Activated T-cell treated with anti-CD3 and anti-CD28 coated beads, Interleukin-2, amount 50 U/mL, for 24 hours (primary cell): ENCODE measurements at places on chromosomes 6 and 20.

DNA sequence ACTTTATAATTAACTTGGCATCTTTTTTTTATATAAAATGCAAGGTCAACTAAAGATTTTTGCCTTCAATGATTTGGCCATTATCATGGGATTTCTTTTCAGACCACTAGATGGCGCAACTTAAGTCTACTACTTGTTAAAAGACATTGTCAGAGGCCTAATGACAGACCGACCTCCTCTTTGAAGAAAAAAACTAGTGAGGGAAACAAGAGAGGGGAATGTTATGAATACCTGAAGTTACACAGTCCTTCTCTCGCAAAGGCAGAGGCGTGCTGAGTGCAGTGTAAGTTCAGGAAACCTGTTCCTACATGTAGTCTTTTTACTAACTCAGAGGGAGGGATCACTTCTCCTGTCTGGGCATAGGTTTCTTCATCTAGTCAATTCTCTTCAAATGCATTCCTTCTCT, 9.3 kb downstream of the TRAPPC3L start:
- DNase-seq = no peak

- no peak for DNase-seq
These were observed 91.1 kb upstream of the PTPN1 start for GRCh38 chr20:50418890-50419642.

- peak; percentile 75 for DNase-seq
These were observed 197.4 kb upstream of the KCNG1 start for GRCh38 chr20:51220293-51220706.

DNA sequence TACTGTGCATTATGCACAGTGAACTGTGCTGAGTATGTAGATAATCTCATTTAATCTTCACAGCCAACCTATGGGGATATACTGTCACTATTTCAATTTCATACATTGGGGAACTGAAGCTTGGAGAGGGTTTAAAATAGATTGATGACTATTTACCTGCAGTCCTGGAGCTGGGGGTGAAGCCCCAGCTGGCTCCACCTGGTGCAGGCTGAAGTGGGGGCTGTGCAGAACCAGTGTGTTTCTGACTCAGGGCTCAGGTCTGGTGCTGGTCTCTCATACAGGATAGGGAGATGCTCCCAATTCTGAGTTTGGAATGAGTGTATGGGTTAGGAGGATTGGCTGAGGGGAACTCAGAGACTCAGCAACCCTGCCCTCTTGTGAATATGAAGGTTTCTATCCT, 176.1 kb upstream of the CEP162 start:
- no peak for DNase-seq

DNA sequence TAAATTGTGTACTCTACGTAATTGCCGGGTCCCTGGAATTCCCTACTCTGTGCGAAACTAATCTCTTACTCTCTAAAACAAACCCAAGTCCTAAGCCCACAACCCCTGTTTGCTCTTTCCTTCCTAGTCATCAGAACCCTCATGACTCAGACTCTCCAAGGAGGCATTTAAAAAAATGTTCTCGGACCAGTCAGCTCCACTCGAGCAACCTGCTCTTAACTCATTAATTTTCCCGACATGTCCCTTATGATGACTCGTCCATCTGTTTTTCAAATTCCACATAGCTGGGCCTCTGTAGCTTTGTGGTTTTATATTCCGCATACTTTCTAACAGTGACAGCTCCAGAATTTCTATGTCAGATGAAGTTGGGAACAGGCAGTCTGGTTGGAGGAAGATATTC, 2.6 kb upstream of the MUC22 start:
- DNase-seq = no peak

- no peak for DNase-seq
These were observed 541.2 kb downstream of the QKI start for GRCh38 chr6:163955756-163956155.

DNA sequence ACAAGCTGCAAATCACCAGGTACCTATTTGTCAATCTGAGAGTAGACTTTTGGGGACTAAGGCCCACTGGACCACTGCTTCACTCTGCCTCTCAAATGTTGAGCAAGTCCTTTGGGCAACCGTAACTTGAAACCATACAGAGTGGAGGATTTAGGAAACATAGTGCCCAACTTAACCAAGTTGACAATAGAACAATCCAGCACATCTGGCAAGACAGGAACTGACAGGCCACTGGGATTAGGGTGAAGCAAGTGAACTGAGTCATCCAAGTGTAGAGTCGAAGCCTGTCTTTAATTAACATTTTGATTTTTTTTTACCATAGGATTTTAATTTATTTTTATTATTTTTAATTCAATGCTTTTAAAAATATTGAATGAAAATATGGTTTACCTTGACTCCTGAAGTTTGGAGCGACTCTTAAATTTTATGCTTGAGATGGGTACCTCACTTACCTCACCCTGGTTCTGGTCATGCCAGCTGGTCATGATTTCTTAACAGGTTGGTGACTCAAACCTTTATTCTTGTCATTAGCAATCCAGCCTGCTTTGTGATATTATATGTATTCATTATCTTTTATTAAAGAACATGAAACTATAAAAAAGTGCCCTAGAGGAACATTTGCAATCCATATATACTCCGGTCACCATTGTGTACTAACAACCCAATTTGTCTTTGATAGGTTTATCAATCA, 312.1 kb upstream of the DEFB112 start:
- DNase-seq = no peak

DNA sequence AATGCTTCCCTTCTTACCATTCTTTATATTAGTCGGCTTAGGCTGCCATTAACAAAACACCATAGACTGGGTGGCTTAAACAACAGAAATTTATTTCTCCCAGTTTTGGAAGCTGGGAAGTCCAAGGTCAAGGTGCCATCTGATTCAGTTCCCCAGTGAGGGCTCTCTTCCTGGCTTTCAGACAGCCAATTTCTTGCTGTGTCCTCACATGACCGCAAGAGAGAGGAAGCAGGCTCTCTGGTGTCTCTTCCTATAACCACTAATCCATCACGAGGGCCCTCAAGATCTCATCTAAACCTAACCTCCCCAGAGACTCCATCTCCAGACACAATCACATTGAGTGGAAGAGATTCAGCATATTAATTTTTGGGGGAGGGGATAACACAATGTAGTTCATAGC, 193.0 kb upstream of the SGK1 start:
- DNase-seq = no peak

DNA sequence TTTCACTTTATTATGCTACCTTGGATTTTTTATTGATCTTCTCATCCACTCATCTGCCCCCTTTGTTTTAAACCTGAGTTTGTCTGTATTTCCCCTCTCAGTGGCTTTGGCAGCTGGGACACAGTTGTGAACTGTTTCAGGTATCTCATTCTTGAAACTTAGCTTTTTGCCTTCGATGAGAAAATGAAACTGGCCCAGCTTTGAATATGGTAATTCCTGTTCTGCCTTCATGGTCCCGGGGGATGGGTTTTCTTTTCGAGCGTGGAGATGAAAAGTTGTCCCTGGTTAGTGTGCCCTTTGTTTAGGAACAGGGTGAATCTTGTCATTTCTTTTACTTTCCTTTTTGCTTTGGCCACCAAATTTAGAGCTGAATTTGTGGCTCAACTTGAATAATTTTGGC, 25.6 kb downstream of the DHX35 start:
- DNase-seq = no peak

GRCh38 chr20:41304424-41305079, 13.0 kb downstream of the ZHX3 start:
- no peak for DNase-seq

GRCh38 chr20:35663516-35664465, 909 bp downstream of the CPNE1 start:
- DNase-seq = peak; percentile 74

DNA sequence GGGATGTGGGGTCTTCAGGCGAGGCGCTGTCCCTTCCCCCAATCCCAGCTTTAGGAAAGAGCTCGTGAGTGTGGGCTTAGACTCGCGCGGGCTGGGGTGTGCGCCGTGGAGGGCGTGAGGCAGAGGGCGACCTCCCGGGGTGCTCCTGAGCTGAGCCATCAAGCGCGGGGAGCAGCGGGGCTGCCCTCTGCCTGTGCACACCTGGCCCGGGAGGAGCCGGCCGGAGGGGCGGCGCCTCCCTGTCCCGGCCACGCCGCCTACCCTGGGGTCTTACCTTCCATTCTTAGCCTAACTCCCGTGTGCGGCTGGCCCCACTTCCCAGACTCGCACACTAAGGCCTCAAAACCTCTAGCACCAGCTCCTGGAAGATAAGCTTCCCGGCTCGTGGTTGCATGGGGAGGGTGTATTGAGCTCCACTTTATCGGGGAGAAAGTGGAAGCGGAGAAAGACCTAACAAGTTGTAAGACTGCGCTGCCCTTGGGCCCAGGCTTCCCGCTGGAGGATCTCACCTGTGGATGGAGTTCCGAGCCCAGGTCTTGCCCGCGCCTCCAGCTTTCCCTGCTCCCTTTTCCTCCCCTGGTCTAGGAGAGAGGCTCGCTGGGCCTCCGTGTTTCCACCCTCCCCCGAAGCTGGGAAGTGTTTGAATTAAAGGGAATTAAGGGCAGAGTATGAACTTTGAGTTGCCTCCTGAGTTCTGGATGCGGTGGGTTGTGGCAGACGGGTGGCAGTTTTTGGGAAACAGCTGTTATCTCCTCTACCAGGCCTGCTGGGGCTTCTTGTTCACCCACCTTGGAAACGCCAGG, 1.2 kb downstream of the DNMT3B start:
- DNase-seq = no peak

DNA sequence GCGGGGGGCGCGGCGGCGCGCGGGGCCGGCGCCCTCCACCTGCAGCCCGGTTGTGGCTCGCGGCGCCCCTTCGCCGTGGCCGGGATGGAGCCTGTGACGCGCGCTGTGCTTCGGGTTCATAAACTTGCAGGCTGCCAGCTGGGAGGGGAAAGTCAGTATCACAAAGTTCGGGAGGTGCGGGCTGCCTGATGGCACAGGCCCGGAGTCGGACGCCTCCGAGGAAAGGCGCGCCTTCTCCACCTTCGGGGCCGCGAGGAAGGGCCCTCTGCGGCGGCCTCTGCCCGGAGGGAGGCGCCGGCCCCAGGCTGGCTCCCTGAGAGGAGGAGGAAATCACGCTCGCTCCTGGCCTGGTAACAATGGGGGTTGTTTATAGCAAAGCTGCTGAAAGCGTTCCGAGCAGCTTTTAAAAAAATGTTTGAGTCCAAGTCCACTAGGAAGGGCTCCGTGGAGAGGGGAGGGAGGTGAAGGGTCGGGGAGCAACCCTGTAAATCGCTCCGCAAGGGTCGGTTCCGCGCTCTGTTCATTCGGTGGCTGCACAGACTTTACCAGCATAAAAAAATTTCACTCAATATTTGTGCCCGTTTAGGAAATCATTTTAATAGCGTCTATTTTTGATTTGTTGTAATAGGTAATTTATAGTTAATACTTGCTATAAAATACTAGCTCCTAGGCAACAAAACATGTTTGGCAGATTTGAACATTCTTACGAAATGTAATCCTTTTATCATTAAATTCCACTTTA, 1.0 kb downstream of the AFDN start:
- peak; percentile 54 for DNase-seq

DNA sequence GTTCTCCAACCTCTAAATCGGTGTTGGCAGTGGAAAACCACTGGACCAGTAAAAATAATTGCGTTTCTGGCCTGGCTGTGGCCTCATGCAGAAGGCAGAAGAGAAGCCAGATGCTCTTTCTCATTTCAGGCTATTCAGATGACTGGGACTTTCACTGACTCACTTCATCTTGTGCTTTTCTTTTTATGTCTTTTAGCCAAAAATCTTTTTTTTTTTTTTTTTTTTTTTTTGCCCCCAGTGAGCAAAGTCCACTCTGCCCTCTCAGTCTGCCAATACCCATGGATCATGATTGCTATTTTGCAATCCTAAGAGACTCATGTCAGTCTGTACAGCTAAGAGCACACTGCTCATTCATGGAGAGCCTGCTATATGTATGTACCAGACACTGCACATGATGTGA, 962.5 kb downstream of the KIF16B start:
- no peak for DNase-seq

DNA sequence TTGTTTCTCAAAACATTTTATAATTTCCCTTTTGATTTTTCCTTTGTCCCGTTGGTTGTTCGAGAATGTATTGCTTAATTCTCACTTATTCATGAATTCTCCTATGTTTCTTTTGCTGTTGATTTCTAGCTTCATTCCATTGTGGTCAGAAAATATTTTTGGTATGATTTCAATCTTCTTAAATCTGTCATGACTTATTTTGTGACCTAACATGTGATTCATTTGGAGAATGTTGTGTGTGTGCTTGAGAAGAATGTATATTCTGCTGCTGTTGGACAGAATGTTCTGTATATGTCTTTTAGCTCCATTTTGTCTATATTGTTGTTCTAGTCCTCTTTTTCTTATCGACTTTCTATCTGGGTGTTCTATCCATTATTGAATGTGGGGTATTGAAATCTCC, 286.2 kb upstream of the RNF217 start:
- DNase-seq = no peak
